Tibial nerve (tissue), 4 donors: ENCODE measurements at places on chromosomes 7 and 10. TPM values are rescaled to one million over a fixed set of nuclear protein-coding genes. Genes with fewer than 3 reads are reported as not detected.

The RADIL gene
- total RNA-seq = 31.0 TPM

The SPDYE11 gene
- total RNA-seq = not detected

The GPAM gene
- total RNA-seq = 124 TPM

The ACTL6B gene
- total RNA-seq = not detected

The CCDC7 gene
- total RNA-seq = 20.7 TPM

The AGMO gene
- 2.4 TPM for total RNA-seq

The PNLIPRP2 gene
- 4.1 TPM for total RNA-seq

The SUN3 gene
- total RNA-seq = not detected

The HMX2 gene
- total RNA-seq = not detected
